ENCODE measurements at places on chromosomes 7 and 10. TPM values are rescaled to one million over a fixed set of nuclear protein-coding genes. Genes with fewer than 3 reads are reported as not detected.

- DNase-seq = no peak
These were observed 298.3 kb downstream of the DNAJB6 start for GRCh38 chr7:157635148-157635500.

GRCh38 chr7:132800522-132800921, 224.3 kb upstream of the PLXNA4 start:
- DNase-seq = no peak

GRCh38 chr10:29826801-29827450, 192.2 kb upstream of the SVIL start:
- no peak for DNase-seq

GRCh38 chr10:58568428-58568935, 55.8 kb downstream of the BICC1 start:
- no peak for DNase-seq

DNA sequence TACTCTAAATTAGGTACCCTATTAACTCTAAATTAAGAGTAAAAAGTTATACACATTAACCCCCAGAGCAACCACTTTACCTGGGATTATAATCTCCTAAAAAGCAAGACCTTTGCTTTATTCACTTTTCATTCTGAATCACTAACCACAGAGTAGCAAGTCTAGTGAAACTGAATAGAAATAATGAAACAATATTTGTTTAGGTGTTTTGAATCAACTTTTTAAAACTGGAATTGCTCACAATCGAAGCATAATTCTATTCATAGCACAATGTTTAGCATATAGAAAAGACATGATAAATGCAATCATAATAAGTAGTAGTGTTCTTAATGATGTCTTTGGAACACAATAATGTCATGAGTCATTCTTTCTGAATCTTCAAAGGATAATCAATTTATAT, 37.0 kb upstream of the CASD1 start:
- no peak for DNase-seq

DNA sequence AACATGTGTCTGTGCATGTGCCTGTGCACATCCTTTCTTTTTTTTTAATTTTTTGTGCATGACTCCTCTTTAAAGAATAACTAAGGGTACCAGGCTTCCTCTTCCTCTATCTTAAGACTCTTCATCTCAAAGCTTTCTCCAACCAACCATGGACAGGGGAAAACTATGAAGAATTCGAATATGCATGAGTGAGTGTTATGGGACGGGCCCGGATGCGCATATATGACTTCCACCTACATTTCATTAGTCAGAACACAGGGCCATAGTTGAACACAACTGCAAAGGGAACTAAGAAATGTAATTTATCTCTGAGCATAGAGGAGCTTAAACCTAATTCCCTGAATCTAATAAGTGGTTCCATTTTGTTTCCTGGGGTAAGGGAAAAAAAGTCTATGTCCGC, 270.3 kb upstream of the SORCS1 start:
- no peak for DNase-seq

- no peak for DNase-seq
These were observed 154.0 kb upstream of the TARP start for GRCh38 chr7:38427279-38427955.

Gene LOXL4
- 11.9 TPM for total RNA-seq

DNA sequence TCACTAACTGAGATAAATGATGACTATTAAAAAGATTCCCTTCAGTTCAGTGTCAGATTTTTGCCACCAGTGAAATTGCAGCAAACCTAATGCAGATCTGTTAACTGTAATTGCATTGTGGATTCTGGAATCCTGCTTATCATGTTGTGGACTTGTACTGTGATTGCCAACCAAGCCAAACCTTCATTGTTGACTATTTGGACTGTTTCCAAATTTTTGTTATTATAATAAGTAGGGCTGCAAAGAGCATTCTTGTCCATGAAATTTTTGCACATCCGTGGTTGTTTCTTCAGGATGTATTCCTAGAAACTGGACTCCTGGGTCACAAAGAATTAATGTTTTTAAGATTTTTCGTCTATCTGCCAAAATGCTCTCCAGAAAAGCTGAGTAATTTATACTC, 281.6 kb upstream of the ZMIZ1 start:
- DNase-seq = no peak

DNA sequence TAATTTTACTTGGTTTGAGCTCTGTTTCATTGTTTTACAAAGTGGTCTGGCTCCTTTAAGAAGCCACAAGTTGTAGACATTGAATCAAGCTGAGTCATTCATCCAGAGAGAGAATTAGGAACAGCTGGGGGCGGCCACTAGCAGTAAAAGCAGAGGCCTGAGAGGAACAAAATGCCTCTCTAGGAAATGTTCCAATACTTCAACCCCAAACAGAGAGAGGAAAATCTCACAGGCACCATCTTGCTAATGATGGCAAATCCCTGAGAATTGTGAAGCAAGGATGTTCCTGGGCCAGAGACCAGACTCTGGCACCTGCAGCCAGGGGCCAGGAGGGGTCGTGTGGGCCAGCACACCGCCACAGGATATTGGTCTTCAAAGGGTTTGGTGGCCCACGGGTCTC, 26.5 kb upstream of the TRIL start:
- DNase-seq = peak; percentile 58

DNA sequence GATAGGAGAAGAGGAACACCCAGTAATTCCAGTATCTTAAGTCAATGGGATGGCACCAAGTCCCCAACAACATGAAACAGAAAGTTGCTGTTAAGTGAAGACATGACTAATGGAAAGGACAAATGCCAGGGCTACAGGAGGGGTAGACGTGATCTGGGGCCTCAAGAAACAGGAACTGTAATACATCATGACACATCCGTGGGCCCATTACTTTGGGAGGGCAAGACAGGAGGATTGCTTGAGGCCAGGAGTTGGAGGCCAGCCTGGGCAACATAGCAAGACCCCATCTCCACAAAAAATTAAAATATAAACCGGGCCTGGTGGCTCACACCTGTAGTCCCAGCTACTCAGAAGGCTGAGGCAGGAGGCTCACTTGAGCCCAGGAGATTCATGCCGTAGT, 408.6 kb upstream of the PRKCQ start:
- DNase-seq = no peak

Gene SLC26A3
- 0.45 TPM for total RNA-seq

GRCh38 chr7:105773030-105773460, 103.4 kb downstream of the ATXN7L1 start:
- no peak for DNase-seq

Gene UPF2
- total RNA-seq = 27.4 TPM

GRCh38 chr7:4851459-4852422, 10.1 kb downstream of the PAPOLB start:
- DNase-seq = no peak

Gene ETV1
- total RNA-seq = 5.9 TPM

GRCh38 chr10:132670546-132671227, 115.3 kb downstream of the NKX6-2 start:
- DNase-seq = no peak

- no peak for DNase-seq
These were observed 2.3 kb downstream of the INSYN2A start for GRCh38 chr10:127194111-127194510.

DNA sequence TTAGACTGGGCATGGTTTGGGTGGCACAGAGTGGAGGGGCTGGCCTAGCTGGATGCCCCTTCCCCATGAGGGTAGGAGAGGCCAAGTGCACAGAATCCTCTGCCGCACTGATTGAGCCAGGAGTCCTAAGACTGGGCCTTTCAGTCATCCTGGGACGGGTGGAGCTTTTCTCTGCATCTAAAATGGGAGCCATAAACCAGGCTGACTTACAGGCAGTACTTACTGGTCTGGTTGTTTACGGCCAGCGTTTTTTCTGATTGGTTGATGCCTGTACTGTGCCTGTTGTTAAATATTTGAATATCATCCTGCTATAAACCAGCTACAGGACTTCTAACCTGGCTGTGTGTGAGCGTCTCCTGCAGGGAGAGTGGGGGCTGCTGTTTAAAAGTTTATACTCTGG, 107.8 kb downstream of the CDH23 start:
- DNase-seq = no peak

DNA sequence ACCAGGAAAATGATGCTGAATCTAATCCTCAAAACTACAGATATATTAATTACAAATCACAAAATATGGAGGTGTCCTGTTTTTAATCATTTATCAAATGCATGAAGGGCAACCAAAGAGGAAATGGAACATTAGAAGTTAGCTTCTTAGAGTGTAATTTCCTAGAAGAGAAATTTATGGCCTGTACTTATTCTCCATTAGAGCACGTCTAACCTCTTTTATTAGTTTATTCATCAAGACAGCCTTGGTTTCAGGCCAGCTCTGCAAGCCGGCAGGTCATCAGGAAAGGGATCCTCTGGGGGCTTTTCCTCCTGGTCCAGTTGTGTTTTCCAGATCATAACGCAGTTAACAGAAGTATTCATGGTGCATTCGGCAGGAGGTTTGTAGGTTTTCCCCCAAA, 517.6 kb downstream of the KCNMA1 start:
- no peak for DNase-seq

GRCh38 chr7:107277331-107277730, 108.5 kb downstream of the HBP1 start:
- no peak for DNase-seq

Gene VSTM4
- total RNA-seq = 109 TPM

GRCh38 chr7:137634356-137634755, 212.4 kb downstream of the DGKI start:
- DNase-seq = no peak

DNA sequence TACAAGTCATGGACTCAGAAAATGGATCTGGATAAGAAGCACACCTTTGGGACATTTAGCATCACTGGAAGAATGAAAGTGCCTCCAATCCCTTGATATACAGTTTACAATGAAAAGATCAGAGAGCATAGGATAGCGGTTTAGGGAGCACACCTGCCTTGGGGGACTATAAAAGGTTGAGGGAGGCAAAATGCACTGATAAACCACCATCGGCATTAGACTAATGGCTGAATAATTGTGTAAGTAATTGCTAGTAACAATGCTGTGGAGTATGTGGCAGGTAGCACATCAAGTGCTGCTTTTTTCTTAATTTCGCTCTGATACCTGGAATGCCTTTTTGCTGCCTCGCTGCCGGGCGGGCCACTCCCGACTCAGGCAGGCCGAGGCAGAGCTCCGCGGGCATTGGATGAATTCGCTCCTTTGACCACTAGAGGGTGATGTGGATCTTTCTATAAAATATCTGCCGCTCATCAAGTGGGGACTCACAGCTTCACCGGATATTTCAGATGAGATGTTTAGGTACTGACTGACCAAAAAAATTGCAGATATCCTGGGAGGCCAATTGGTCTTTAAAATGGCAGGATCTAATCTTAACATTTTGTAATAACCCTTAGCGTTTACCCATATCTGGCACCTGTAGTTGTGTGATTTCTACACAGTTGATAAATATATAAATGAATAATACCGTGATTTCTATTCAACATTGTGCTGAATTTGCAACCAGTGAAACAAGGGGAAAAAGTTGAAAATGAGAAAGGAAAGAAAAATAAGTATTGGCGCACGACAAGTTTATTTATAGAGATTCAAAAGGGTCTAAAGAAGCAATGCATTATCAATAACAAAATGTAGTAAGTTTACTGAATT, 116.8 kb upstream of the PRSS1 start:
- peak; percentile 53 for DNase-seq

Gene GIMAP4
- total RNA-seq = 78.6 TPM

- no peak for DNase-seq
These were observed 47.7 kb downstream of the KIAA1217 start for GRCh38 chr10:24256619-24257107.

Gene PLAC9
- 65.6 TPM for total RNA-seq

DNA sequence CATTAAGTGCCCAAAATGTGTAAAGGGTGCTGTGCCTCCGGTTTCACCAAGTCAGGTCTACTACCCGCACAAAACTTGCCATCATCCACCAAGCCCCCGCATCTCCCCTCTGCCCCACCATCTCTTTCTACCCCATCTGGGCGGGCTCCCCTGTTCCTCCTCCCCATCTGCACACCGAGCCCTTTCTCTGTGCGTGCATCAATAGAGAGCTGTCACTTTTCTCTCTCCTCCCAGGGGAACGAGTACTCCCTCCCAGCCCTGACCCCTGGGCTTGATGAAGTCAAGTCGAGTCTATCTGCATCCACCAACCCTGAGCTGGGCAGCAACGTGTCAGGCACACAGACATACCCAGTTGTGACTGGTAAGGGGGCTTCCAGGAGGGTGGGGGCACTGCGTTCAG, 63.5 kb downstream of the PAX2 start:
- DNase-seq = no peak

Gene TRIM50
- not detected for total RNA-seq

DNA sequence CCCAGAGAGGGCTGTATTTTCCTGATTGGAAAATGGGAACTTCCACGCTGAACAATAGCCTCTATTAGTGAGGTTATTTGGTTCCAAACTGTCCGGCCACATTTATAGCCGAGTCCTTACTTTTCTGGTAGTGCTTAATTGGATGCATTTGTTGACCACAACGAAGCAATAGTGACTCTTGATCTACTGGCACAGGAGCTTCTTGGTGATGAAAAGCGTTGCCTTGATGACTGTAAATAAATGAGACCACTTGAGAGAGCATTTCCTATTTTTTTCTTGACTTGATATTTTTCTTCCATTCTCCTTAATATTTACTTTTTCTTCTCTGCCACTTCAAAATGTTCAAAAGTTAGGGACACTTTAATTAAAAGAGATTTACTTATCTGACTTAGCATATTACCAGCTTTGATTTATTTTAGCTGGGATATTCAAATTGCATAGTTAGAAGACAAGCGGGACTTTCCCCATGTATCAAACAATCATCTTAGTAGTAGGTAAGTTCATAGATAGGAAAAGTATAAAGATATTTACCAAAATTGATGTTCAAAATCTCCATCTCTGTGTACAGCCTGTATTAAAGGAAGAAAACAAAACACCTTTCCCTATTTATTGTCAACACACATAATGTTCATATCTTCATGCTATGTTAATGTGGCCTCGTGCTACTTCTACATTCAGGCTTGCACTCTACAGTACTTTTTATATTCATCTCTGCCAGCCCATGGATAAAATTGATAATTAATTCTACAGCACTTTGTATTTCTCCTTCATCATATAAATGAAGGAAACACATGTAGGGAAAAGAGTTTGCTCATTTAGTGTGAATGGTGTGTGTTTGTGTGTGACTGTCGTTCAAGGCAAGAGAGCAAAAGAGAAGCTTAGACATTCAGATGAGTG, 5.1 kb upstream of the SP8 start:
- DNase-seq = no peak

- DNase-seq = no peak
These were observed 338.7 kb downstream of the DNAJB6 start for GRCh38 chr7:157675427-157675927.

Gene SEC61G
- 226 TPM for total RNA-seq

DNA sequence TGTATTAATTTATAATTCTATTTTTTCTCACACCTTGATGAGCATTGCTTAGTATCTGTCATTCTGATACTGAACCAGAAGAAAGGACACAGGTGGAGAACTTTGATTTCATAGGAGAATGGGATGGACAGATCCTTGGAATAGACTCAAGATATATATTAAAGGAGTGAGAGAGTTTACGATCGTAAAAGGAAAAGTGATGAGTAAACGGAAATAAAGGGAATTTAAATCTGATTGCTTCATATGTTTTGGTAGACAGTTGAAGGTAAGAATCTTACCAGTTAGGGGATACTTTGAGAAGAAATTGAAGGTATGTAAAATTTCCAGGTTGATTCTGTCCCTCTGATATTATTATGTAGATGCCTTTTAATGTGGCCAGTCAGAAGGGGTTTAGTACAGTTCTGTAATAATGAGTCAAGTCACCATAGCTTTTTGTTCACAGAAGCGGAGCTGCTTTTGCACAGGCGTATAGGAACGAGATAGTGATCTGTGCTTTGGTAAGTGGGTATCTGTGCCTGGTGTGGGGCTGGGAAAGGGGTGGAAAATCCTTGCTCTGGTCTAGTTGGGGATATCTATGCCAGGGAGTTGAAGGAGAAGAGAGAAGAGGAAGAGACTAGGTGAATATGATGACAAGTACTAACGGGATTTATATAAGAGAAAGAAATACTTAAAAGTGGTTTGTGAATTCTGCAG, 15.4 kb downstream of the SP4 start:
- DNase-seq = no peak
